ENCODE measurements at places on chromosomes 16 and 17. TPM values are rescaled to one million over a fixed set of nuclear protein-coding genes. Genes with fewer than 3 reads are reported as not detected.

- DNase-seq, result no peak
These were observed 13.1 kb downstream of the DBNDD1 start for GRCh38 chr16:90005956-90006663.

GRCh38 chr16:67395458-67396158 is 2.3 kb upstream of the TPPP3 start:
- no peak for DNase-seq

- no peak for DNase-seq
These were observed 1.4 kb upstream of the PAQR4 start for GRCh38 chr16:2967721-2968161.

DNA sequence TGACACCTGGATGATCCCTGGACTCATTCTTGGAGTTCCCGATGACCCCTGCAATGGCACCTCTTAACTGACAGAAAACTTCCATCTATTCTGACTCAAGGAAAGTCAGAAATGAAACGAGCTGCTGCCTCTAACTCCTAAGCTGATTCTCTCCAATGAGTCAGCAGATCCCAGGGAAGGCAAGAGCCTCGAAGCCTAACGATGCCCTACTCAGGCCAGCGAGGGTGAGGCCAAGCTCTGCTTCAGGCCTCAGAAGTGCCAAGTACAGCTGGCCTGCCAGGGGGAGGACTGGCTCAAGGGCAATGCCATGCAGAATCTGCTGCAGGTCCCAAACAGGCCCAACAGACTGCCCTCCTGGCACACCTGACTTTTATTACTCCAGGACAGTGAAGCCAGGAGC is 36.3 kb downstream of the PLXDC1 start:
- no peak for DNase-seq

DNA sequence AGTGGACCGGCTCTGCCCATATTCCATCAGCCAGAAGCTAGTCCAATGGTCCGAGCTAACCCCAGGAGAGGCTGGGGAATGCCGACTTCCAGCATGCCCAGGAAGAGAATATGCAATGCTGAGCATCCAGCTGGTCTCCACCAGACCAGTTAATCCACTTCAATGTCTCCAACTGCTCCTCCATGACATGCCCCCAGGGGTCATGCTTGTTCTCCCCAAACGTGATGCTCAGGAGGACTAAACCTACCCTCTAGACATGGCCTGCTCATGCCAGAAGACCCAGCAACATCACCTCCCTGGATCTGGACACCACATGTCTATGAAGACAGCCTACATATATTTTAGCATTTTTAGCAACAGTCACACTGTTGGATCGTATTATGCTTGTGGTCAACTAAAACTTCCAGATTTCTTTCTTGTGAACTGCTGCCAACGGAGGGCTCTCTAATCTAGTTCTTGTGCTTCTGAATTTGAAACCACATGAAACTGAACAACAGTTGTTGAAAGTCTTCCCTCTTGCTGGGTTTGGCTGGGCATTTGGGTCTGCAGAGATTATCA is 245.1 kb downstream of the SOX9 start:
- DNase-seq, result no peak

DNA sequence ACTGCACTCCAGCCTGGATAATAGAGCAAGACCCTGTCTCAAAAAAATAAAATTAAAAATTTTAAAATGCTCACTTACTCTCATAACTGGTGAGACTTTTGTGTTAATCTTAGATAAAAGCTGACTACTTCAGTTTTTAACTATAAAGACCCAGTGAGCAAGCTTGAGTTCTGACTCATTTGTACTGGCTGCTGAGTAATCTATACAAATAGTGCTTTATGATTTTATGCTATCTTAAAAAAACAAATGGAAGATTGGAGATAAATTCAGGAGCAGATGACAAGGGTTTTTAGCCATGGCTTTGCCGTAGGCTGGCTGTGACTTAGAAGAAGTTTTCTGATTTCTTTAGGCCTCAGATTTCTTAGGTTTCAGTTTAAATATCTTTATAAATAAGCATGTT is 30.5 kb downstream of the SNTB2 start:
- no peak for DNase-seq

DNA sequence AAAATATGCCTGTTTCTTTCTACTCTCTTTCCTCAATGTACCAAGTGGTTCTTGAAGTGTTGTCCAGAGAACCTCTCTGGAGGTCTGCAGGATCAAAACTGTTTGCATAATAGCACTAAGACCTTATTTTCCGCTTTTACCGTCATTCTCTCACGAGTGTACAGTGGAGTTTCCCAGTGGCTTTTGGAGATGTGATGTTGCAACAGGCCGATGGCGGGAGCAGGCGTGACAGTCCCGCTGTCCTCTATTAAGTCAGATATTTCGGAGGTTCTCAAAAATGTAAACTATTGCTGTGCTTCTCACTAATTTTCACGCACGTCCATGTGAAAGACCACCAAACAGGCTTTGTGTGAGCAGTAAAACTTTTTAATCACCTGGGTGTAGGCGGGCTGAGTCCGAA is 8.3 kb upstream of the GPRC5B start:
- DNase-seq, result no peak

- DNase-seq, result no peak
These were observed 2.7 kb downstream of the OTOP3 start for GRCh38 chr17:74938194-74938950.

DNA sequence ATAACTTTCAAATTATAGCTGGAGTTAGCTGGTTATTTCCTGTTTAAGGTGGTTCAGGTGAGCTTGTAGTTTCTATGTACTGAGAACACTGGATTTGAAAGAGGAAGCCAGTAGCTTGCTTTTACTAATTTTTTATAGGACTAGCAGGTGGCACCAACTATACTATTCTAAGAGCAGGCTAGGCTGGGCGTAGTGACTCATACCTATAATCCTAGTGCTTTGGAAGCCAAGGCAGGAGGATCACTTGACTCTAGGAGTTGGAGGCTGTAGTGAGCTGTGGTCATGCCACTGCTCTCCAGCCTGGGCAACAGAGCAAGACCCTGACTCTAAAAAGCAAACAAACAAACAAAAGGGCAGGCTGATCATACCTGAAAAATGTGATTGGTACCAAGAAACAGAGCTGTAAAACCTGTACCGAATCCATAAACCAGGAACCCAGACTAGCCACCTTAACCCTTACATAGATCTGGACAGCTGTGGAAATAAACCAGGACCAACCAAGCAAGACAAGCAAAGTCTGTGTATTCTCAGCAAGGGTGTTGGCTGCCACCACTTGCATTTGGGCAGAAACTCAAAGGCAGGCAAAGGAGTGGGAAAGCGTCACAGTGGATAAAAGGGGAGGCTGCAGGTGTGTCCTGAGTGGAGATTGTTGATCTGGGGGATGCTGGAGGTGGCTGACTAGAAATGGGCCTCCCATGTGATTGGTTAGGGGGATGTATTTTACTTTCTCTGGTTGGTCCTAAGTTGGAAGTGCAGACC is 36.3 kb downstream of the SLC47A1 start:
- no peak for DNase-seq

- DNase-seq, result no peak
These were observed 14.3 kb downstream of the ZP2 start for GRCh38 chr16:21197112-21197511.

- peak; percentile 87 for DNase-seq
These were observed 1.8 kb downstream of the KIAA0513 start for GRCh38 chr16:85029408-85029784.

GRCh38 chr16:31260136-31260931 is 559 bp downstream of the ITGAM start:
- no peak for DNase-seq

GRCh38 chr17:29697371-29697770 is 74.7 kb upstream of the CORO6 start:
- no peak for DNase-seq

- DNase-seq, result no peak
These were observed 687.2 kb downstream of the WWOX start for GRCh38 chr16:78786635-78787034.

- no peak for DNase-seq
These were observed 284.1 kb downstream of the GRIN2A start for GRCh38 chr16:9898124-9898523.

GRCh38 chr17:82463925-82464566 is 5.5 kb downstream of the NARF start:
- DNase-seq, result no peak

DNA sequence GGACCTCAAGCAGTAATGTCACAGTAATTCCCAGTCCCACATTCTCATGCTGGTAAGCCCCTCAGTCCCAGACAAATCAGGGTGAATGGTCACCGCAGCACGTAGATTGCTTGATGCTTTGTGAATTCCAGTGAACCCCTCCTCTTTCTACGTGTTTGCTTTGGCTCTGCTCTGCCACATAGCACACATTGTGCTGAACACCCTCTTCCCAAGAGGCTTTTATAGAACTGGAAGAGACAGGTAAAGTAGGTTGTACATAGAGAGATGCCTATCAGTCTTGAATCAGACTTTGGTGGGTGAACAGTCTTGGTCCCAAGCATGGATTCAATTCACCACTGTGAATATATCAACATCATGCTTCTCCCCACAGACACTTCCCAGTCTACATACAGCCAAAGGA is 579 bp upstream of the KRTAP9-6 start:
- DNase-seq, result peak; percentile 34

Gene ZNF688
- 6.6 TPM for total RNA-seq

Gene BCL6B
- 0.91 TPM for total RNA-seq

Gene HOXB9
- total RNA-seq, result 0.21 TPM

Gene KRT20
- not detected for total RNA-seq

Gene KRT12
- total RNA-seq, result not detected

Gene HAP1
- total RNA-seq, result 0.05 TPM
